CD8-positive, alpha-beta T cell (primary cell): ENCODE measurements at places on chromosomes 2 and 18.

DNA sequence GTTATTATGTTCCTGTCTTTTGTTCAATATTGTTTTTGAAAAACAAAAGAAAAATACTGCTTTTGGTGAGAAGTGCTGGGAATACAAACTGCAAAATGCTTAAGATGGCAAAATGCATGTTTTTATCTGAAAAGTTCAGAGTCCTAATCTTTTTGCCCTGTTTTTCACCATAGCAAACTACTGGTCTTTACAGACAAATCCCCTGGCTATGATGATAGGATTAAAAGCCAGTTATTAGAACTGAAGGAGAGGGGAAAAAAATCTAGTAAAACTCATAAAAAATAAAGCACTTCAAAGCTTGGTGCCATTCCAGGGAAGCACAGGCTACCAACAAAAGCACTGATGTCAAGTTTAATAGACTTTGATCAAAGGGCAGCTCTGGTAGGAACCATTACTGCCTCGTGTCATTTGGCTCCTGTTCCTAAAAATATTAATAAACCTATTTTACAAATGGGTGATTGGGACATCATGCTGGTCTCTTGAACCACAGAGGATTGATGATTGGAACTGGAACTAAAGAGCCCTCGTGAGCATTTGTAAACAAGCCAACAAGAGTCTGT is 194.7 kb downstream of the RAB3GAP1 start:
- no peak for DNase-seq

- DNase-seq = no peak
These were observed 64.5 kb downstream of the ROCK1 start for GRCh38 chr18:21047126-21047525.

DNA sequence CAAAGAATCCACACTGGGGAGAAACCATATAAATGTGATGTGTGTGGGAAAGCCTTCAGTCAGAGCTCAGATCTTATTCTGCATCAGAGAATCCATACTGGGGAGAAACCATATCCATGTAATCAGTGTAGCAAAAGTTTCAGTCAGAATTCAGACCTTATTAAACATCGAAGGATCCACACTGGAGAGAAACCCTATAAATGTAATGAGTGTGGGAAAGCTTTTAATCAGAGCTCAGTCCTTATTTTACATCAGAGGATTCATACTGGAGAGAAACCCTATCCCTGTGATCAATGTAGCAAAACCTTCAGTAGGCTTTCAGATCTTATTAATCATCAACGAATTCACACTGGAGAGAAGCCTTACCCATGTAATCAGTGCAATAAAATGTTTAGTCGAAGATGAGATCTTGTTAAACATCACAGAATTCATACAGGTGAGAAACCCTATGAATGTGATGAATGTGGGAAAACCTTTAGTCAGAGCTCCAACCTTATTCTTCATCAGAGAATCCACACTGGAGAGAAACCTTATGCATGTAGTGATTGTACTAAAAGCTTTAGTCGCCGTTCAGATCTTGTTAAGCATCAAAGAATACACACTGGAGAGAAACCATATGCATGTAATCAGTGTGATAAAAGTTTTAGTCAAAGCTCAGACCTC is 16.7 kb upstream of the ZSCAN30 start:
- DNase-seq = no peak

DNA sequence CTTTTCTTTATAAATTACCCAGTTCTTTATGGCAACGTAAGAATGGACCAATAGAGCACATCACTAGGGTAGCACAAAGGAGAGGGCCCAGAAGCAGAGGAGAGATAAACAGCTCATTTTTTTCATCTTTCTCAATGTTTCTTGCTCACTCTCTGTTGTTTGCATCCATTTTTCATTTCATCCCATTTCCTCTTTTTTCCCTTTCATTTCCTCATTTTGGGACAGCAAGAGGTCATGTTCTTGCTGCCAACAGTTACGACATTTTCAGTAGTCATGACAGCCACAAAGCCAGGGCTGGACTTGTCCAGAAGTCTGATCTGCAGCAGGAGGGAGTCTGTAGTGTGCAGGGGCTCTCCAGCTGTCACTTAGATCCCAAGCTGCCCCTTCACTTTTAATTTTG is 52.7 kb upstream of the CYP1B1 start:
- DNase-seq = no peak

- peak; percentile 84 for DNase-seq
These were observed 33.8 kb upstream of the IMPA2 start for GRCh38 chr18:11947214-11948191.

GRCh38 chr2:45373534-45373933 is 237.5 kb downstream of the SRBD1 start:
- DNase-seq = no peak

- DNase-seq = no peak
These were observed 2.8 kb upstream of the GAD1 start for GRCh38 chr2:170813611-170814532.

- no peak for DNase-seq
These were observed 114.7 kb downstream of the RTP5 start for GRCh38 chr2:241984271-241984655.

GRCh38 chr2:229856413-229856812 is 65.4 kb downstream of the TRIP12 start:
- no peak for DNase-seq

DNA sequence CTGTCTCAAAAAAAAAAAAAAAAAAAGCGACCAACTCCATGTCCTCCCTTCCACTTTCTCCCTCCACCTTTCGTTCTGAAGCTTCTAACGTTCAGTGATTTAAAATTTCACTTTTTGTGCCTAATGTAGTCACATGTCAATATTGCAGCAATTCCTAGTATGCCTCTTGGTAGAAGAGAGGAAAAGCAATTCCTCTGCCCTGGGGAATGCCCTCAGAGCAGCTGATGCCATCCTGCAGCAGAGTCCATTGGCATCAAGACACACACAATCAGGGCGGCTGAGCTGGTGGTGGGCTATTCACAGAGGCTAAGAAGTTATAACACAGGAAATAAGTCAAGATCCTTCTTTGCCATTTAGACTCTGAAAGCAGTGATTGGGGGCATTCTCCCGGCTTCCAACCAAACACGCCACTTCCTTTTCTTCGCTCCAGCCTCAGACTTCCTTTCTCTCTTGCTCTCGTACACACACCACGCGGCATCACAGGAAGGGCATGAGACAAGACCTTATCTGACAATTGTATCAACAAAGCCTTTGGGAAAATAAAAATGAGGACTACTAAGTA is 71.9 kb downstream of the MOGAT1 start:
- DNase-seq = peak; percentile 5

DNA sequence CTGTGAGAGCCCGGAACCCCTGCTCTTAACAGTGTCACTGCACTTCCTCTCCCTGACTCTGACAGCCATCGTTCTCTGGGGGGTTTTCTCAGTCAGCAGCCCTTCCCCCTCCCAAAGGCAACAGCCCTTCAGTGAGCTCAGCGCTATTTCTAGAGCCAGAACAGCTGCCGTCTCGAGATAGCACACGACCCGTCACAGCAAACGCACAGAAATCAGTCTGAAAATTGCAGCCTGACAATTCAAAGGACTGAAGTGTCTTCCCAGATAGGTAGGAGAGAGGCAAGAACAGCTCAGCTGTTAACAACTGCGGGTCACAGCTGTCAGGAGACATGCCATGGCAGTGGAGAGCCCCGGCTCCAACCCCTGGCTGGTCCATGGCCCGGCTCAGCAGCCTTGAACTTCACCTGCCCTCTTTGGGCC is 45.4 kb downstream of the ST8SIA5 start:
- DNase-seq = no peak

DNA sequence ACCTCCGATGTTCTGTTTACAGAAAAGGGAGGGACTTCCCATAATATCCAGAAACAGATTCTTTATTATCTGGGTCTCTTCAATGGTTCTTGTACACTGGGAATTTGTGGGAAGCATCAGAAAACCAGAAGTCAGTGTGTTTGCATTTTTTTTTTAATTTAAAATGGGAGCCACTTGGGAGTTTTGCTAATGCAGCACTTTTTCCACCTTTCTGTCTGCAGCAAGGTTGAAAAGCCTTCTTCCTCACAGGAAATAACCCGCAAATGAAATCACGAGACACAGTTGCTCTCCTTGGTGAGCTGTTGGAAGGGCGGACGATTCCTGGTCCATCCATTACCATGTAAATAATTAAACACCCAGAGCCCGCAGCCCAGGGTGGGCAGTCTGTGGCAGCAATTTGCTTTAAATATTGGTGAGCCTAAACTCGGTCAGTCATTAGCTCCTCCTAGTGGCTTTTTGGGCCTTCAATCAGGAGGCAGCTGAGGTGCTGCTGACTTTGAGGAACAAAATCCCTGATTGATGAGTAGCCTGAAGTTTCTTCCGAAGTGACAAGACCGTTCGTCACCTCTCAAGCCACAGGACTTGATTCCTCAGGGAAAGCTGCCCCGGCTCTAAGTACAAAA is 471.5 kb downstream of the EPHA4 start:
- no peak for DNase-seq

DNA sequence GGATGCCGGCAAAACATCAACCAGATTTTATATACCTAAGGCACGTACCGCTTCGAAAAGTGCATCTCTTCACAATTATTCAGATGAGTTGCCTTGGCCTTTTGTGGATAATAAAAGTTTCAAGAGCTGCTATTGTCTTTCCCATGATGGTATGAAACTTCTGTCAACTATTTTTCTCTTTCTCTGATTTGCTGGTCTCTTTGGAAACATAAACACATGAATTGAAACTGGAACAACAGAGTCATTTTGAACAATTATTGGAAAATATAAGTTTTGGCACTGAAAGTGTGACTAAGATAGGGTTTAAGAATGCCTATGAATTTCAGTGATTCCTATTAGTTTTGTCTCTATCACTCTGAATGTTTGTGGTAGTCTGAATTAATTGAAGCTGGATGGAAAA is 109.9 kb downstream of the DPP4 start:
- DNase-seq = no peak

GRCh38 chr18:58103339-58103985 is 59.4 kb downstream of the NEDD4L start:
- DNase-seq = no peak

DNA sequence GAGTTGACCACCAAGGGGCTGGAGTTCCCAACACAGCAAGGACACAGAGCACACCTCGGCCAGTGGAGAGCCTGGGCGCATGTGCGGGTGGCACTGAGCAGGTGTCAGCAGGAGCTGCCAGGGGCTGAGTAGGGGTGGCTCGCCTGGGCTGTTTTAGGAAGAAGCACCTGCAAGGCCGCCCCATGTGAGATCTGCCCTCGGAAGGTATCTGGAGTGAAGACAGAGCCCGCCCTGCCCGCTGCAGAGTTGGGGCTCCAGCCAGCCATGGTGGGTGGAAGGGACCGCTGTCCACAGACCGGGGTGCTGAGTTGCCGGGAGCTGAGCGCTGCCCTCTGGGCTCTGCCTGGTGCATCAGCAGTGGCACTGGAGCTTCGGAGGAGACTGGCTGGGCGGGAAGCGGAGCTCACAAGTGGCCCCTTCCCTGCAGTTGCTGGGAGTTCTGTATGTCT is 35.2 kb downstream of the MTERF4 start:
- no peak for DNase-seq

DNA sequence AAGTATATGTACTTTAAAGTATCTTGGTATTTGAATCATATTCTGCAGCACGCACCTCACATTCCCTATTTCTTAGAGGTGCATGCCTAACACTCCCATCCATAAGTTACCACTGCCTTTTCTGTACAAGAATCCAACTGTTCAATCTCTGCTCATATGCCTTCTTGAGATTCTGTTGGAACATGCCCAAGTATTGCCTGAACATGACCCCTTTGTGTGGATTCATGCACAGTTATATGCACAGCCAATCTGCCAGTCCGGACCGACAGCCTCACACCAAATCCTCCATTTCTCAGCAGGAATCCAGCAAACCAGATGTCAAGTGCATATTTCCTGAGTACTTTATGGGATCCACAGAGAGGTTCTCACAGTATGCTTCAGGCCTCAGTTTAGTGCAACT is 222.0 kb downstream of the TMEM182 start:
- no peak for DNase-seq

DNA sequence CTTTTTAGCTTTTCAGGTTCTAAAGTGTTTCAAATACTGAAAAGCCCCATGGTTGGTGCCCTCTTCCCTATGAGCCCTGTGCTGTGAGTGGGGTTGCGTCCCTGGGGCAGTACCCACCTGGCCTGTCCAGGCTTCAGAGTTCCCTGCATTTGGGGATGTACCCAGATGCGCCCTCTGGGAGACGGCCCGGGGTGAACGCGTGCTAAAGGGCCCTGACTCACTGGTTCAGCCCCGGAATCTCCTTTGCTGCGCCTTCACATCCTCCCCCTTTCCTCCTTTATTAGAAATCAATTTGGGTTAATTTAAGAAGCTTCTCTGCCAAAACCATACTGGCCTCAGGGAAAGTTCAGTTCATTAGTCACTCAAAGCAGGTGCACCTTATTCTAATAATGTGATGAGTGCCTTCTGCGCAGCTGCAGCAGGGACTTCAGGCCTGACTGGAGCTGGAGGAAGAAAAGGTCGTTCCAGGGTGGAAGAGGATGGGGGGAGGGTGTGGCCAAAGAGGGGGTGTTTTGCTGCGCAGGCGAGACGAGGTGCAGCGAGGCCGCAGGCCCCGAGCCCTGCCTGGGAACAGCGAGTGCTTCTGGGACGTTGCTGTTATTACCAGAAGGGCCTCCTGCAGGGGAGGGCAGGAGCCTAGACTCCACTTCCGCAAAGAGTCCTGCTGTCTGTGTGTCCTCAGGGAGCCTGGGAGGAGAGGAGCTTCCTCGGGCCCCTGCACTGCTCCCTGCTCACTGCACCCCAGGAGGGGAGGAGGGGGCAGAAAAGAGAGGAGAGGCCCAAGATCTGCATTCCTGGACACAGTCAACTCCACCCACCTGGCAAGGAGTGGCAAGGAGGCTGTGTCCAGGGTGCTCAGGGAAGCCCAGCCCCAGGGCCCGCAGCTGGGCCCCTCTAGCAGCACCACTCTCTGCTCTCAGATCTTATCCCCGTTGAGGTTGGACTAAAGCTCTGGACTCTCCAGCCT is 223.2 kb upstream of the PXDN start:
- no peak for DNase-seq

DNA sequence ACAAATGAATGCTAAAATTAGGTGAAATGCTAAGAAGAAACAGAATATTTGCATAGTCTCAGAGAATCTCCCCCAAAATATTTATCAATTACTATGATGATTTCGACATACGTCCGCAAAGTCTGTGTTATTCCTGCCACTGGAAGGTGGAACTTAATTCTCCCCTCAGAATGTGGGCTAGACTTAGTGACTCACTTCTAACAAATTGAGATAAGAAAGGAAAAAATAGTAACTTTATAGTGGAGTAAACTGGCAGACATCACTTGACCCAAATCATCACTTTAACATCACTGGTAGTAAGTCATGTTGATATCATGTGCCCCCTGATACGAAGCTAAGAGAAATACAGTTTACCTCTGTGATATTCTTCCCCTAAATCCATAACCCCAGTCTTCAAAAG is 23.5 kb downstream of the HADHB start:
- DNase-seq = no peak

- DNase-seq = no peak
These were observed 31.8 kb downstream of the TDRD15 start for GRCh38 chr2:21155365-21156136.
